Smooth muscle cell of trachea (primary cell): ENCODE measurements at places on chromosomes 3 and 15. TPM values are rescaled to one million over a fixed set of nuclear protein-coding genes. Genes with fewer than 3 reads are reported as not detected.

PLOD2 gene
- total RNA-seq: 66.2 and 73.2 TPM in 2 replicates

RPUSD3 gene
- total RNA-seq: 32.4 and 39.3 TPM in 2 replicates

AGBL1 gene
- not detected in 2 replicates for total RNA-seq

TMEM40 gene
- total RNA-seq: 0.15 TPM in 1 of 2 replicates, not detected in the other

TMA7 gene
- total RNA-seq: 178 and 359 TPM in 2 replicates

ANKRD63 gene
- total RNA-seq: not detected in 2 replicates

MORC1 gene
- not detected in 2 replicates for total RNA-seq

ACKR4 gene
- 32.6 and 33.6 TPM in 2 replicates for total RNA-seq

EFHB gene
- total RNA-seq: 0.15 and 0.17 TPM in 2 replicates

GPR160 gene
- total RNA-seq: 0.29 and 0.33 TPM in 2 replicates

C2CD4B gene
- 0.15 TPM in 1 of 2 replicates, not detected in the other for total RNA-seq

TMCC1 gene
- 16.7 and 18.2 TPM in 2 replicates for total RNA-seq

RBMS3 gene
- 45.7 and 48.0 TPM in 2 replicates for total RNA-seq

VEPH1 gene
- 63.0 and 91.0 TPM in 2 replicates for total RNA-seq

TEX55 gene
- total RNA-seq: not detected in 2 replicates

USP50 gene
- 0.29 TPM in 1 of 2 replicates, not detected in the other for total RNA-seq

GPR62 gene
- total RNA-seq: under 0.01 TPM in 1 of 2 replicates, not detected in the other

FETUB gene
- not detected in 2 replicates for total RNA-seq

TGM4 gene
- total RNA-seq: not detected in 2 replicates

GNB4 gene
- 64.7 and 97.0 TPM in 2 replicates for total RNA-seq

CTXND1 gene
- total RNA-seq: under 0.01 TPM in 1 of 2 replicates, not detected in the other

ITIH3 gene
- total RNA-seq: not detected in 2 replicates

LRRIQ4 gene
- not detected in 2 replicates for total RNA-seq

COL6A6 gene
- total RNA-seq: 1.6 and 4.1 TPM in 2 replicates

PEX5L gene
- total RNA-seq: 2.8 and 4.2 TPM in 2 replicates
